H9 (cell line): ENCODE measurements at places on chromosomes 2 and 18. TPM values are rescaled to one million over a fixed set of nuclear protein-coding genes. Genes with fewer than 3 reads are reported as not detected.

- DNase-seq, result no peak
Observed at GRCh38 chr18:47050468-47050867, 15.0 kb upstream of the ELOA2 start.

GRCh38 chr2:102331311-102331980 is 20.1 kb downstream of the IL1RL1 start:
- no peak for DNase-seq

DNA sequence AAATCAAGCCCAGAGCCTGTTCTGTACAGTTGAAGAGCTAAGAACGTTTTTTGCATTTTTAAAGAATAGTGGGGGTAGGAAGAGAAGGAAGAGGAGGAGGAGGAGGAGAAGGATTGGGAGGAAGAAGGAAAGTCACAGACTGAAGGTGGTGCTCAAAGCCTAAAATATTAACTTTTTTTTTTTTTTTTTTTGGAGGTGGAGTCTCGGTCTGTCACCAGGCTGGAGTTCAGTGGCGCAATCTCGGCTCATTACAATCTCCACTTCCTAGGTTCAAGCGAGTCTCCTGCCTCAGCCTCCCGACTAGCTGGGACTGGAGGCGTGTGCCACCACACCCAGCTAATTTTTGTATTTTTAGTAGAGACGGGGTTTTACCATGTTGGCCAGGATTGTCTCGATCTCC is 18.3 kb upstream of the KLHL29 start:
- DNase-seq, result no peak

DNA sequence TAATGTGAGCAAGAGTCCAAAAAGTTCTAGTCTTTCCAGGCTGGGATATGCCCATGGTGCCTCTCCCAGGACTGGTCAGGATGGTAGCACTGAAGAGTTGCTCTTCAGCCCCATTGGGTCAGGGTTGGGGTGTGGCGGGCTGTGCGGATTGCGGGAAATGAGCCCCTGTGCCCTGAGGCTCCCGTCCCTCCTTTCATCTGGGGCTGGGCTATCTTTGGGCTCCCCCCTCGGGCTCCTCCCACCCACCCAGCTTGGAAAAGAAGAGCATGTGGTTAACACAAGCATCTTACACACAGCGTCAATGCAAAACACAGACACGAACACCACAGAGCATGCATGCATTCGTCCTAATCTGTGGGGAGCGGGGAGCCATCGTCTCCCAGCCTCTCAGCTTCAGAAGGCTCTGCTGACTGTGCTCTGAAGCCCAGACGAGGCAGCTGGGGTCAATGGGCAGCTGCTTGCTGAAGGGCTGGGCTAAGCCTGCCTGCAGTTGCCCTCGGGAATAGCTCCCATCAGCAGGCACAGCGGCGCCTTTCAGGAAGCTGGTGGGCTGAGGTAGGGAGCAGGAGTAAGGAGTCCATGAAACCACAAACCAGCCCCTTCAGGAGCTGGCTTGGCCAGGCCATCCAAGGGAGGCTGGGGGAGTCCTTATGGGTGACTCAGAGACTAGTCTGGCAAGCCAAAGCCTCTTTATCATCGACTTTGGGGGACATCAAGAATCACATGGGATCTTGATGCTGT is 112.9 kb downstream of the CLIP4 start:
- no peak for DNase-seq

GRCh38 chr18:23341983-23342382 is 111.1 kb upstream of the RIOK3 start:
- no peak for DNase-seq

- DNase-seq, result no peak
Observed at GRCh38 chr2:73704285-73704684, 32.9 kb downstream of the TPRKB start.

GRCh38 chr18:57727952-57728807 is 74.9 kb downstream of the ATP8B1 start:
- DNase-seq, result no peak

DNA sequence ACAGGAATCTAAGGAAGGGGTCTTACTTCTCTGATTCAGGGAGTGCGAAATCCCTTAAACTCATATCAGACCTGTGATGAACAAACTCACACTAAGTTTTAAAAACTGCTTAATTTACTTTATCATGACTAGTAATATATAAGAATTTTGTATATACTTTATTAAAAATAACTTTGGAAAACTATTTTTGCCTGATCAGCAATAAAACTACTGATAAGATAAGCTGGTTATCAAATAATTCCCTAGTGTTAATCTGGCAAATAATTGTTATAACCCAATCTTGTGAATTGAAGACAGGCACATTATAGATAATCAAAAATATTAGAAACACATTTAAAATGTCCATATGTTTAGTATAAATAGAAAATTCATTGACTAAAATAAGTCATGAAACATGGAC is 23.7 kb upstream of the DSC3 start:
- DNase-seq, result no peak

- no peak for DNase-seq
Observed at GRCh38 chr2:62844311-62845090, 139.0 kb downstream of the EHBP1 start.

- DNase-seq, result no peak
Observed at GRCh38 chr2:105828558-105828957, 83.8 kb downstream of the NCK2 start.

The FZD7 gene
- total RNA-seq, result 302 and 309 TPM in 2 replicates

The CTAGE1 gene
- not detected in 2 replicates for total RNA-seq

The ARHGAP25 gene
- 1.3 TPM in 2 replicates for total RNA-seq

The PAX8 gene
- not detected in 2 replicates for total RNA-seq

The ST8SIA5 gene
- 0.63 and 0.75 TPM in 2 replicates for total RNA-seq

The CASP10 gene
- total RNA-seq, result 2.7 and 3.3 TPM in 2 replicates
